ENCODE measurements at places on chromosomes 1 and 21.
A peak's percentile ranks its signal among the peaks of the same experiment; 100 is the strongest.

- DNase-seq, result no peak
These were observed 230.3 kb downstream of the CENPF start for GRCh38 chr1:214833178-214833756.

DNA sequence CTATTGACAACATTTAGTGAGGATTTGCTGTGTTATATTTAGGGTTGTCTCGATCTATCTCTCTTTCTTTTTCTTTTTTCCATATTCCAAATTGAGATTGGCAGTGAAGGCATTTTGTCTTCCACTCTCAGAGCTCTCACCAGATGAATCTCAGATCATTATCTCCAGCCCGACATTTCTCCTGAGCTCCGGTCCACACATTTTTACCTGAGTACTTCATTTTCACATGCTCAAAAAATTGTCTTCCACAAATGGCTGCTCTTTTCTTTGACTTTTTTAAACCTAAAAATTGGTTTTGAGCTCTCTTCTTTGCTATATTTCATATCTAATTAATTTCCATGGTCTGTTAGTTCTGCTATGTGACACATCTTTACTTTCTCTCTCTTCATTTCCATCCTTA lies 56.9 kb upstream of the ASB17 start:
- no peak for DNase-seq

DNA sequence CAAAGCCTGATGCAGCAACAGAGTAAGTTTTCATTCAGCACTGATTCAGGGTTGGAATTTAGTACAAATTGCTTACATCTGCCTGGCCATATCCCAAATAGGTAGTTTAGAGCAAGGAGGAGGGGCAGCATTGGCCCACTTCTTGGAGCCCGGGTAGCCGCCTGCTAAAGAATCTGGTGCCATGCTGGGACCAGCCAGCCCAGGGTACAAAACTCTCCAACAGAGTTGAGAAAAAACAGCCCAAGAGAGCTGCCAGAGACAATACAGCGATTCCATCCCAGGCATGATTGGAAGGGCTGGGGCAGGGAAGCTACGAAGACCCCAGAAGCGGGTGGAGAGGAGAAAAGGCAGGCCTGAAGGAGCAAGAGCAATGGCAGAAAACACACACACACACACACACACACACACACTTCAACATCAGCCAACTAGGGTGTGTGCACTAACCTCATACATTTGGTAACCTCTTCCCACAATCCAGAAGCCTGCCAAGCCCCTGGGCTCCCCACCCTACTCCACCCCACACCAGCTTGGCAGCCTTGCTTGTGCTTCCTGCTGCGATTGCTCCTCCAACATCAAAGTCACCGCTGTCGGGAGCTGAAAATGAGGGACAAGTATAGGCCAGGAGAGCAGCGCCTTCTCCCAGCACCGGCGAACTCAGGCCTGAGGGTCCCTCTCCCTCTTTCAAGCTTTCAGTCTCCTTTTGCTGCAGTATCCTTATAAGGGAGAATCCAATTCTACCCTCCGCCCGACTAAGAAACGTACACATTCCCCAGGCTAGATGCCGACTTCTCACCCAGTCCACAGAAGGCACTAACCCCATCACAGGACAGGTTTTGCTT lies 1.2 kb downstream of the PIK3C2B start:
- no peak for DNase-seq

DNA sequence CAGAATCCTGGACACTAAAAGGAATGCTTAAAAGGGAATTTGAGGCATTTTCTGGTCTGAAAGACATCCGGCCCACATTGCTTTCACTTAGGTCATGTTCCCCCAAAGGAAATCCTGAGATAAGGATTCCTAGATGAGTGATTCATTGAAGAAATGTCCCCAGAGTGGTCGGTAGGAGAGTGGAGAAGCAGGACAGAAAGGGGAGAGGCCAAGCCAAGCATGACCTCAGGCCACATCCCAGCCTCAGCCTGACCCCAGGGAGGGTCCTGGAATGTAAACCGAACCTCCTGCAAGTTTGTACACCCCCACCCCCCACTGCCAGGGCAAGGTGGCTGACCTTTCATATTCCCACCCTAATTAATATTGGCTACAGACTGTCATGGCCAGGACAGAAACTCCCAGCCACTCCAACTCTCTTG lies 16.6 kb downstream of the HIVEP3 start:
- DNase-seq, result no peak

- DNase-seq, result no peak
These were observed 7.0 kb upstream of the PCP4L1 start for GRCh38 chr1:161251579-161251978.

DNA sequence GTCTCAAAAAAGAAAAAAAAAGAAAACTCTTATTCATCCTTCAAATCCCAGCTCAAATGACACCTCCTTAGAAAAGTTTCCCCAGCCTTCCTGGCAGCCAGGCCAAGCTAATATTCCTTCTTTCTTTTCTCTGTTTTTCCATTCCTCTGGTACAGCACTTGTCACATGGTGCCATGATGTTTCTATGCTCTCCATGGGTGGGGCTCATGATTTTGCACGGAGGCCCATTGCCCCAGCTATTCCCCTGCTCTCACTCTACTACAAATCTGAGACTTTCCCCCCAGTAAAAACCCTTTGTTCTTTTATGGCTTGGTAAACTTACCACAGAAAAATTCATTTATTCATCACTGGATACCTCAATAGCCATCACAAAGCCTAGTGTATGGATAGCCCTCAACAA lies 26.5 kb downstream of the OLFML2B start:
- no peak for DNase-seq

GRCh38 chr1:54275349-54275748 lies 75.4 kb downstream of the MRPL37 start:
- no peak for DNase-seq

DNA sequence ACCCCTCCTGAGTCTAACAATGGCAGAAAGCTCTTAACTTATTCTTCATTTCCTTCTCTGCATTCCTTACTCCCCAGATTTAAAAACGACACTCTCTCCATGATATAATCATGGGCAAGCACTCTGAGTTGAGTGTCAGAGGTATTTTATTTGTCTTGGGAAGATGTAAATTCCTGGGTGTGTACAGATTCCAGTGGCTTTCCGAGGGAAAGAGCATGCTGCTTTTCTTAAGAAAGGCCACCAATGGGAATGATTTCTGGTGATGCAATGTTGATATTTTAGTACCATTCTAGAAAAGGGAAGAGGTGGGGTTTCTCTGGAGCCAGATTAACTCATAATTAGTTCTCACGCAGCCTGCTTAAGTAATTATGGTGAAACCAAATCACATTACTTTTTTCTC lies 47.8 kb upstream of the BTG3 start:
- DNase-seq, result no peak

- DNase-seq, result no peak
These were observed 54.4 kb upstream of the SCAF4 start for GRCh38 chr21:31786164-31786920.

DNA sequence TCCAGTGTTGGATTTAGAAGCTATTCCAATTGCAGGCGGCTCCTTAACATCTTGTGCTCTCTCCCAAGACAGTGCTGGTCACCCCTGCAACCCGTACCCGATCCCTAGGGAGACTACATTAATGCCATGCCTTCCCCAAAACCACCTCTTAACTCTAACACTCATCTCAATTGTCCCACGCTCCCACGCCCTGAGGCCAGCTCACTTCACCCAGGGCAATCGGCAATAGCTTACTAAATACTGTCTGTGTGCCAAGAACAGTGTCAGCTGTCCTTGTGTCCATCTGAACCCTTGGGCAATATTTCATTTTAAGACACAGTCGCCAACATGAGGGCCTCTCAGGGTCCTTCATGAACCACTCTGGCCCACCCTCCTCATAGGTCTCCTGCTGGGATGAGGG lies 13.9 kb downstream of the C1orf198 start:
- DNase-seq, result no peak

GRCh38 chr1:8016210-8016894 lies 9.8 kb downstream of the ERRFI1 start:
- DNase-seq, result no peak

- peak; percentile 75 for DNase-seq
These were observed 474.5 kb downstream of the PTPRC start for GRCh38 chr1:199113265-199113869.

- DNase-seq, result no peak
These were observed 408.3 kb downstream of the DSCAM start for GRCh38 chr21:40438616-40439015.

- no peak for DNase-seq
These were observed 16.9 kb downstream of the MGST3 start for GRCh38 chr1:165647970-165648369.

- DNase-seq, result no peak
These were observed 61.9 kb downstream of the RHBG start for GRCh38 chr1:156430866-156431265.

- no peak for DNase-seq
These were observed 20.7 kb downstream of the FNBP1L start for GRCh38 chr1:93468662-93469061.

DNA sequence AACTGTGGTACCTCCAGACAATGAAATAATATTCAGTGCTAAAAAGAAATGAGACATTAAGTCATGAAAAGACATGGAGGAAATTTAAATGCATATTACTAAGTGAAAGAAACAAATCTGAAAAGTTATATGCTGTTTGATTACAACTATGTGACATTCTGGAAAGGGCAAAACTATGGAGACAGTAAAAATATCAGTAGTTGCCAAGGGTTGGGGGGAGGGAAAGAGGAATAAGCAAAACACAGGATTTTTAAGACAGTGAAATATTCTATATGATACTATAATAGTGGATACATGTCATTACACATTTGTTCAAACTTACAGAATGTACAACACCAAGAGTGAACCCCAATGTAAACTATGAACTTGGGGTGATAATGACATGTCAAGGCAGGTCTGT lies 38.2 kb upstream of the PKN2 start:
- no peak for DNase-seq

Data from activated CD8-positive, alpha-beta memory T cell treated with anti-CD3 and anti-CD28 coated beads, Interleukin-2, amount 50 U/mL, for 48 hours (primary cell).